ENCODE measurements at places on chromosomes 13 and 19.

DNA sequence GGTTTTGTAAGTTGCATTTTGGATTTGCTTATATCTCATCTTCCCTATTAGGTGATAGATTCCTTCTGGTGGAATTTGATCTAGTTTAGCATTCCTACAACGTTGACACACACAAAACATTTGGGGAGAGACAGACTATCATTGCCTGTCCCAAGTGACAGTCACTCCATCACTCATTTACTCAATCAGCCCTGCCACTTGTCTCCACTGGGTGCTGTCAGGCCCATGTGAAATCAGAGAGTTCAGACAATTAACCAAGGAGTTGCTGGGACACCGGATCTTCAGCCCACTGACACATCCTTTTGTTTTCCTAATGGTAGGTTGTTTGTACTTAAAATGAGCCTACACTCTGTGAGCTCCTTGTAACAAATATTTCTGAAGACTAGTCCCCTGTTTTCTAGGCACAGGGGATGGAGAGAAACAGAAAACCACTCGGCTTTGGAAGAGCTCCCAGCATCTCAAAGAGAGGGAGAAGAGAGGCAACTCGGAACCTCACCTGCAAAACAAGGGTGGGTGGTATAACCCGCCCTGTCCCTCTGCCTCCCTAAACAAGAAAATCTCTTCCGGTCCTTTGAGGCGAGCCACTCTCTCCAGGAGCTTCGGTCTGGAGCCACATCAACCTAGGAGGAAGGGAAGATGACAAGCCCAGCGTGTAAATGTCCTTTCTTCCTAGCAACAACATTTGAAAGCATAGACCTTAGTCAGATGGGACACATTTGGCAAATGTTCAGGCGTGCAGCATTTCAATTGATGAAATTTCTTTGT is 440.9 kb upstream of the KLF12 start:
- no peak for DNase-seq

GRCh38 chr13:112105244-112105681 is 38.3 kb downstream of the SOX1 start:
- no peak for DNase-seq

- no peak for DNase-seq
Observed at GRCh38 chr13:88862095-88862620, 1191.0 kb downstream of the SLITRK5 start.

GRCh38 chr19:55212447-55212846 is 3.1 kb upstream of the PTPRH start:
- no peak for DNase-seq

- no peak for DNase-seq
Observed at GRCh38 chr19:7932276-7932929, 6.5 kb upstream of the CTXN1 start.

DNA sequence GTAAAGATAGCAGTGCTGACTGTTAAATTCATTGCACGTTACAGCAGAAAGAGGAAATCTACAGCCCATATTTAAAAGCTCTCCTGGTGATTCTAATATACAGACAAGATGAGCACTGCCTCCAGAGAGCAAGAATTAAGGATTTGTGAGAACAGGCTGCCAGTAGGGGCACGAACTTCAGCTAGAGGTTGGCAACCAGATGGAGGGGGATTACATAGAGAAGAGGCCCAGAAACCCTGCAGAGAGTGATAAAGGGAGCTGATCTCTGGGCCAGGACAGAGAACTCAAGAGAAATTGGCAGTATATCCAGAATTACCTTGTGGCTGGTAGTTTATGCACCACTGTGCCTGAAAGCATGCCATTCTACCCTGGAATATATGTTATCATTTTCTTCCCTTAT is 144.8 kb downstream of the UFM1 start:
- no peak for DNase-seq

DNA sequence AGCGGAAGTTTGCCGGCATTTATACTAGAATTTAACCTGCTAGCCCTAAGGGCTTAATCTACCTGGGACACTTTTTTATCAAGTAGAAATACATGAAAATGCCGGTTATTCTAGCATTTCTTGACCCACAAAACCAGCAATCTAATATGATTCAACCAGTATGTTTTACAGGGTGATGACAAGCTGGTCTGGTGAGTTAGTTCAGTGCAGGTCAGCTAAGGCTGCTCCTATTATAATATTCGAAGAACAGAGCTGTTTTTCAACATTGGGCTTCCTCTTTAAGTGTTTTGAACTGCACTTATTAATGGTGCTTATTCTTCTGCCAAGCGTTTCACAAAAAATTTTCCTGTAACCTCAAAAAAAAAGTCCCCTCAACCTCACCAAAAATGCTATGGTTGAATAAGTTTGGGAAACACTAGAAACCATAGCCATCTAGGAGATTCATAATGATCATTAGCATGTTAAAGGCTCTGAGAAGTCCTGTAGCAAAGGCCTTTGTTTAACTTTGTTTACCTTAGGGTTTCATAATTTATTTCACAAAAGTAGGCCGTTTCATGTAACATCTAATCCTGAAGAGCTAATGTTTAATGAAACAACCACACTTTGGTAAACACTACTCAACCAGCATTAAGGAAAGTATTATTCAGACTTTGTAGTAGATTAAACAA is 526.6 kb downstream of the KLF12 start:
- DNase-seq, result no peak

- peak; percentile 33 for DNase-seq
Observed at GRCh38 chr13:24683838-24684599, 3.8 kb downstream of the ATP12A start.

- no peak for DNase-seq
Observed at GRCh38 chr13:98324105-98324504, 147.0 kb upstream of the RNF113B start.

- no peak for DNase-seq
Observed at GRCh38 chr13:41212881-41213280, 18.5 kb upstream of the KBTBD7 start.

DNA sequence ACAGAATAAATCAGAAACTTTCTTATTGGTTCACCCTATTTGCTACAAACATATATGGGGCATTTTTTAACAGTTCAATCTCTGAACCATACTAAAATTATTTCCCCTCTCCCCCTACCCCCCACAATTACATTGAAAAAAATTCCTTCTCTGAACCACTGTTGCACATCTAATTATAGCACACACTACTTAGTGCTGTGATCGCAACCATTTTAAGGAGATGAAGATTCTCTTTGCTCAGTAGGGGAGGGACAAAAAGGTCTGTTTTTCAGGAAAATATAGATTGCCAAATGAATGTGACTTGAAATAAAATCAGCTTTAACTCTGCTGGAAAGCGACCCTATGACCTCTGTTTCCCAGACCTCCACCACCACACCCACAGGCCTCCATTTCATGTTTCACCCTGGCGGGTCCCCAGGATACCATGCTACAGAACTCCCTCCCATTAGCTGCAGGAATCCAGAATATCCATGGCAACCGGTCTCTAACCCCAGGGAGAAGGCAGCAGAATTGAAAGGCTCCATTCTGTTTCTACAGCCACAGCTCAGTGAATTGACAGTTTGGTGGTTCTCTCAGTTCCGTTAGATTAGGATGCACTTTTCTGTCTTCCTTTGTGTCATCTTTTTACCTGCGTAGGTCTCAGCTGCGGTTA is 286.3 kb downstream of the TBC1D4 start:
- DNase-seq, result no peak

GRCh38 chr13:113889467-113889866 is 25.6 kb upstream of the GAS6 start:
- no peak for DNase-seq

- DNase-seq, result no peak
Observed at GRCh38 chr19:31049431-31049830, 299.8 kb downstream of the TSHZ3 start.

GRCh38 chr19:56934438-56935090 is 94.0 kb upstream of the PEG3 start:
- no peak for DNase-seq

DNA sequence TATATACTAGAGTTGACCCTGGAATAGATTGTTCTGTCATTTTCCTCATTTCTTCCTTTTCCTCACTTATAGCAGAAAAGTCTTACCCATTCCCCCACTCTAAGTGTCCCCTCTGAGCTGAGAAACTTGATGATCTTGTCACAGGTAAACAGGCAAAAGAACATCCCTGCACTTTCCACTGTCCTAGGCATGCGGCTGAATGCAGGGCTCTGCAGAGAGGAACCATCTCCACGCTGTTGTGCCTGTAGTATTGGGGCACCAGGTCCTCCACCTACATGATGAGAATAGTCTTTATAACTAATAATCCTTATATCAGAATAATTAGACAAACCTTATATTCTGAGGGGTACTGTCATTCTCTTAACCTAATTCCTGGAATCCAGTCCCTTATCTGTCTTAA is 211.3 kb downstream of the RBM26 start:
- DNase-seq, result no peak

GRCh38 chr19:50722201-50723013 is 757 bp upstream of the CLEC11A start:
- no peak for DNase-seq

- no peak for DNase-seq
Observed at GRCh38 chr13:111161601-111162600, 46.8 kb downstream of the ARHGEF7 start.

DNA sequence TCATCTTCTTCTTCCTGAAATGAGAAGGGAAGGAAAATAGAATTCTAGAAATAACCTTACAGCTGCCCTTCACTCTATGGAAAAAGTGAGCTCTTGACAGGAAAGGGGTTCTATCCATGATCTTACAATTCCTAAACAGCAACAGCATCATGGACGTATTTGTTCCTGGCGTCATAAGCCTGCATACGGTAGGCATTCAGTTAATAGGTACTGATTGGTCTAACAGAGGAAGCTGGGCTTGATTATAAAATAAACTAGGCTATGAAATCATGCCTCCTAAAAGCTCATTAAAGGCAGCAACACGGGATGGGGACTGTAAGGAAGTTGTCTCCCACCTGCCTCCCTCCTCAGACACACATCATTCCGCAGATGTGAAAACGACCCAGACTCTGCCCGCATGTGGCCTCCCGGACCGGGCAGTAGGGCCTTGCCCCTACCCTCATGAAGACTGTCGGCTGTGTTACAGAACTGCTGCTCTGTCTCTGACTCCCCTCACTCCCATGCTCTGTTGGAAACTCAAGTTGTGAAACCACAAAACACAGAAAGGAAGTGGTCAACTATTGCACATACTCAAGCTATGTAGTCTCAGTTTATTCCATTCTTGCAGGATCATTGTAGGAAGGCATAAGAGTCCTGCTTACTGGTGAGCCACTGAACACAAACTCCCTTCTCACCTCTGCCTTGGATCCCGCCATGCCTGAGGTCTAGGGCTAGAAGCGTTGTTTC is 129.8 kb downstream of the DLEU7 start:
- no peak for DNase-seq

GRCh38 chr19:7847664-7848063 is 17.6 kb downstream of the EVI5L start:
- no peak for DNase-seq

DNA sequence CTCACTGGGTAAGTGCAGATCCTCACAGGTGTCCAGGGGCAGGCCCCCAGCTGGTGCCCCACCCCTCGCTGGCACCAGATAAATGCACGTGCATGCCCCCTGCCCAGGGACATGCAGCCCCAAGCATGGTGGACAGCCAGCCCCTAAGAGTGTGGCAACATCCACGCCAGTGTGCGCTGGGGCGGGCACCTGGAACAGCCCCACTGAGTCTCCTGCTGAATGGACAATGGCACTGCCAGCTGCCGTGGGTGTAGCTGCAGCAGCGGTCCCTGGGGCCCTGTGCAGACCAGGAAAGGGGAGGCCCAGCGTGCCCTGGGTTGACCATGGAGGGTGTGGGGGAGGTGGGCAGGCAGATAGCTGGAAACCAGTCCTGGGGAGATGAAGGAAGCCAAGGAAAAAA is 538.7 kb upstream of the SGCG start:
- no peak for DNase-seq

DNA sequence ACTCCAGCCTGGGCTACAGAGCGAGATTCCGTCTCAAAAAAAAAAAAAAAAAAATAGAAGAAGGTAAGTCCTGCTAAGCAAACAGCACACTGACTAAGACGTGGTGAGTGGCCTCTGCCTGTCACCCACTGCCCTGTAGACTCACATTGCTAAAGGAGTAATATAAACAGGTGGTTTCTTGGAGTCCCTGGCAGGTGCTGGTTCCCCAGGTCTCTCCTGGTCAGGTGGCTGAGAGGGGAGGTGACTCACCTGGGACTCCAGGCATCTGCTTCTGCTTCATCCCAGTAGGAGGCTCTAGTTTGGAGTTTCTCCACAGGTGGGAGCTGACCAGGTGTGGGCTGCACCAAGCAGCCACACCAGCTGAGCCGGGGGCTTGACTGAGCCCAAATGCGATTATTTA is at the start of gene OR10H1:
Gene OR10H1 (minus strand): TSS at position 359 of the 400 bp plus-strand sequence. CDS start 7,627 bp downstream, outside the sequence.
- no peak for DNase-seq

DNA sequence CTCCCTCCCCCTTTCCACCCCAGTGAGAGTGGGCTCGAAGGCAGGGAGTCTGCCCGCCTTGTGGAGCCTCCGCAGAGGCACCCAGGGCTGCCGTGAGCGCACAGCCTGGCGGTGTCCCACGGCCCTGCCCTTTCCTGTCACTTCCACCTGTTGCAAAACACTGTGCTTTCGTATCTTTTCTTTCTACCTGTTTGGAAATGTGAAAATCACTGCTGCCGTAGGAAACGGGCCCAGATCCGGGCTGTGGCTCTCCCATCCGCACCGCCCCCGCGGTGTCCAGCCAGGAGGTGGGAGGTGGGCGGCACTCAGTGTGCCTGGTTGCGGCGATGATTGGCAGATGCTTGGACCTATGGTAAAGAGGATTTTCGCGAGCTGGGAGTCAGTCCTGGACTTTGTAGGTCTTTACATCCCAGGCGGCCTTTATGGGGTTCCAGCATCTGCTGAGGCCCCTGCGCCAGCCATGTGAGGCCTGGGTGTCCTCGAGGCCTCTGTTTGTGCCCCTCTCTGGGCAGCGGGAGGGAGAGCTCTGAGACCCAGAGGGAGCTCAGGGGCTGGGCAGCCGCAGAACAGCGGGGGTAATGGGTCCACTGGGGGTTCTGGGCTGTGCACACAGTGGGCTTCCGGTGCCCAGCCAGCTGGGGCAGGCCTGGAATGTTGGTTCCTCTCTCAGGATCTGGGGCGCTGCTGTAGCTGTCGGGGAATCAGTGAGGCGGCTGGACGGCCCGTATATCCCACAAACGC is 6.1 kb downstream of the STK11 start:
- DNase-seq, result no peak

DNA sequence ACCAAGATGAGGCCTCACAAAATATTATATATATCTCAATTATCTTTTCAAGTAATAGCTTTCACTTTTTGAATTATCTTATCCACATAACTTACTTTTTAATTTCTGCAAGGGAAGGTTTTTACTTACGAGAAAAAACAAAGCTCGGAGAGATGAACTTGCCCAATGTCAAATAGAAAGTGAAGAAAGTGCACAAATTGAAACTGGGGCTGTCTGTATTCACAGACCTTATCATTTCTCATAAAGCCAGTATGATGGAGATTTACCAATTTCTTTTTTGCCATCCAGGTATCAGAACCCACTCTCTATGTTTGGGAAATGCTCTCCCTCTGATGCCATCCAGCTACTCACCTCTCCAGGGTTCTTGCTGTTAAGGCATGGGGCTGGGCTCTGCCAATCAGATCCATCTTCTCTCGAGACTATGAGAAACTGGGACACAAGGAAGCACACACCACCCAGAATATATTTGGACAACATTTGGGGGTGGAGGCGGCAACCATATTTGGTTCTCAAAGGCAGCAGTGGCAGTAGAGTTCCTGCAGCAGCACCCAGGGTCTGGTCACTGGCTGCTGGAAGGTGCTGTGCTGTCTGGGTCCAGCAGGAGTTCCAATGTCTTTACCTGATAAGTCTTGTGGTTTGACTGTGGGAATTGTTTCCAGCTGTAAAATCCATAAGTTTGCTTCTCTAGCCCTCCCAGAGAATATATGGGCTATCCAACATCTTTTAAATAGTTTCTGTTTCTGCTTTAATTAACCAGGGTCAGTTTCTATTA is 45.8 kb upstream of the SCEL start:
- no peak for DNase-seq
